ENCODE measurements at places on chromosomes 6 and 20. TPM values are rescaled to one million over a fixed set of nuclear protein-coding genes. Genes with fewer than 3 reads are reported as not detected.

SUMO4 gene
- 17.3 TPM for total RNA-seq

RAB32 gene
- total RNA-seq = 67.4 TPM

- peak; percentile 69 for DNase-seq
Measured at GRCh38 chr6:8215631-8216030, 113.3 kb upstream of the EEF1E1 start.

DNA sequence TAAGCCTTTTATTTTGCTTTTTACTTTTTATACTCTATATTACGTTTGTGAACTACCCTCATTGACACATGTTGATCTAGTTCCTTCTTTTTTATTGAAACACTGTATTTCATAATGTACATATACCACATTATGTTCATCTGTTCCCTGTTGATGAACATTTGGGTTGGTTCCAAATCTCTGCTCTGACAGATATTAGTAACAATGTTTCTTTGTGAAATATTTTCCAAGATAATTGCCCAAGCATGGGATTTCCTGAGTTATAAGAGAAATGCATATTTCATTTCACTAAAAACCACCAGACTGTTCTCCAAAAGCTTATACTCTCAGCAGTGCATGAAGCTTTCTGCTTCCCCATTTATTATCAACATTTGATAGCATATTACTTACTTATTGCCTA is 44.2 kb upstream of the TNFRSF21 start:
- DNase-seq = no peak

DNA sequence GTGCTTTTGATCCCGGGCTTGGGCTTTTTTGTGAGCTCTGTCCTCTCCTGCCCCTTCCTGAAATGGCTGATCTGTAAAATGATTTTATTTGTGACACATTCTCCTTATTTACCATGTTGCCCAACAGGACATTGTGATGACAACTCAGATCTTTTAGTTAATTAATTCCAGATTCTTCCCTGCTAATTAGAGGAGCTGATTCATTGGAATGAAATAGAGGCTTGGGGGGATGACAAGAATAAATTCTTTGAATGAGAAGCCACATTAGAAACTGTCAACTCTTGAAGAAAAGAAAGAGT is 26.1 kb upstream of the GABRR1 start:
- no peak for DNase-seq

All from umbilical cord (tissue), 2 donors.